Stimulated activated CD8-positive, alpha-beta memory T cell treated with anti-CD3 and anti-CD28 coated beads, Interleukin-15, amount 100 ng/mL, for 1 hour (primary cell): ENCODE measurements at places on chromosomes 1 and 21.

DNA sequence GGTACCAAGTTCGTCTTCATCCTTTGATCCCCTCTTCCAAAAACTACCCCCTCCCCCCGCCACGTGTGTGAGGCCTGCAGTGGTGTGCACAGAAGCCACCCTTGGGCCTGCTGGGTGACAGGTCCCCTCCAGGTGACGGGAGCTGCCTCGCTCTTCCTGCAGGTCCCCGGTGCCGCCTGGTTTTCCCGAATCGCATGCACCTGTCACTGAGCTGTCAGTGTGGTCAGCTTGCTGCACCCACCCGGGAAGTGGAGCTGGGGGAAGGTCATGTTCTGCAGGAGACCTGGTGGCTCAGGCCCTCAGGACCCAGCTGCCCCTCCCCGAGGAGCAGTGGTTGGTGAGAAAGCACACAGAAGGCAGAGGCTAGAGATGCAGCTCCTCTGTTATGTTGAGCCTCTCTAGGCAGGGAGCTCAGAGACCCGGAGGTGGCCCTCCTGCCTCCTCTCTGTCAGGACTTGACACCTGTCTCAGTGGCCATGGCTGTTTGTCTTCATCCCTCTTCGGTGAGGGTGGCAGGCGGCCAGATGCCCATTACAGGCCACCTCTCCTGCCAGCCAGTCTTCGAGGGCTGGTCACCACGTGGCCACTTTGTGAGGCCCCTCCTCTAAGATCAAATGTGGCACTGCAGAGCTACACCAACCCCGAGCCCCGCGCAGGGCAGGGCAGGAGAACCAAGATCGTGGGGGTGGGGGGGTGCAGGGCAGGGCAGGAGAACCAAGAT is 60.9 kb downstream of the SKI start:
- DNase-seq: no peak

GRCh38 chr21:40011371-40011770 is 144.1 kb downstream of the PCP4 start:
- no peak for DNase-seq

DNA sequence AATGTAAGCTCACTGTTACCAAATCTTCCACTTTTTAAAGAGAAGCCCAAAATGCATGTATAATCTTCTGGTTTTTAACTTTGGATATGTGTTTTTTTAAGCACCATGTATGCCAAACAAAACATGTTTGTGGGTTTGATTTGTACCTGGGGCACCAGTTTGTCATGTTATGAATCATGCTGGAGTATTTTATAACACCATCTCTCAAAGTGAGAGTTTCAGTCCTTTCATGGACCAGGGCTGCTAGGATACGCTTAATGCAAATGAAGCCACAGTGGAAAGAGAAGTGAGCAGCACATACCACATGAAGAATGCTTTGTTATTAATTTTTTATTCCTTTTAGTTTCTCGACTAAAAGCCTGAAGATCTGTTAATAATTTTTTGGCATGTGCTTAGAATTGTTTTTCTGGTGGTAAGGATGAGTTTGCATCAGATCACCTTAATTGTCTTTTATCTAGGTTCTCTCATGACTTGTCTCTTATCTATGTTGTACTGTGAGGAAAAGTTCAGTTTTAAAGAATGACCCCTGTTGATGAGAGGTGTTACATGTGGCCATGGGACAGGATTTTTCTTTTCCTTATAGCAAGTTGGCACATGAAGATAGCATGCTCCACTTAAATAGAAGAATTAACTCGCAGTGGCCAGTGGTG is 2.0 kb upstream of the RABGAP1L start:
- DNase-seq: no peak

GRCh38 chr1:168455764-168456163 is 88.0 kb downstream of the XCL2 start:
- DNase-seq: no peak

DNA sequence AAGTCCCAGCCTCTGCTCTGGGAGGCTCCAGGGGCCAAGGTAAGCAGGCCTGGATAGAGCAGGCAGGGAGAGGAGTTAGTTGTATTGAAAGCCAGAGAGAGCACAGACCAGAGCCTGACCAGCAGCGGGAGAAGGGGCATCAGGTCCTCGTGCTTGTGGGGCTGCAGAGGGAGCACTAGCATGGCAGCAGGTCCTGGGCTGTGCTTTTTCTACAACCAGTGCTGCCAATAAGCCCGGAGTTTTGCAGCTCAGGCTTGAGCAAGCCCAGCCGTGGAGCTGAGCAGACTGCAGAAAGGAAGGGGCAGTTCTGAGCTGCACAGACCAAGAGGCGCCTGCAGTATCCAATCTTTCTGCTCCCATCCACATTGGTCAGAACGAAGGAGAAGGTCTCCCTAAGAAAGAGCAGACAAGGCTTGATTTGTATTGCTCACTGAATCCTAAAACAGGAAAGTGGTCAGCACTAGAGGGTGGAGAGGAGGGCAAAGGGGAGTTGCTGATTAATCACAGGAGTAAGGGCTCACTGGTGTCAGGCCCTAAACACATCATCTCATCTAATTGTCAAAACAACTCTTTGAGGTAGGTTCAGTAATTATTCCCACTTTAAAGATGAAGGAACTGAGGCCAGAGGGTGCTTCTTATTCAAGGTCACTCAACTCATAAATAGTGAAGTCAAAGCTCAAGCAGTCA is 2.7 kb downstream of the DENND2D start:
- peak; percentile 65 for DNase-seq

DNA sequence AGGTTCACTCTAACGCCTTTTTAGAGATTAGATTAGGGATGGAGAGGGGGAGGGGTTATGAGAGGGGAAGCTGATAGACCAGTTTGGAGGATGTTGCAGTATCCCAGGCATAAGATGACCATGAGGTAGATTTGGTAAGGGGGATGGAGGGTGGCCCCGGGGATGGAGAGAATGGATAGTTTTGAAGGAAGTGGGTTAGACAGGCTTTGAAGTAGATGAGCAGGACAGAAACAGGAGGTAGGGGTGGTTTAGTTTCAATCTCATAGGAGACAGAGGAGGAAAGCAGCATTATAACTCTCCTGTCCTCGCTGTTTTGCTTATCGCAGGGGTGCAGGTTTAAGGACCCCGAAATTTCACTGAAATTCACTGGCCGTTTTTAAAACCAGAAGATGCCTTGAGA is 11.8 kb downstream of the UBIAD1 start:
- no peak for DNase-seq

DNA sequence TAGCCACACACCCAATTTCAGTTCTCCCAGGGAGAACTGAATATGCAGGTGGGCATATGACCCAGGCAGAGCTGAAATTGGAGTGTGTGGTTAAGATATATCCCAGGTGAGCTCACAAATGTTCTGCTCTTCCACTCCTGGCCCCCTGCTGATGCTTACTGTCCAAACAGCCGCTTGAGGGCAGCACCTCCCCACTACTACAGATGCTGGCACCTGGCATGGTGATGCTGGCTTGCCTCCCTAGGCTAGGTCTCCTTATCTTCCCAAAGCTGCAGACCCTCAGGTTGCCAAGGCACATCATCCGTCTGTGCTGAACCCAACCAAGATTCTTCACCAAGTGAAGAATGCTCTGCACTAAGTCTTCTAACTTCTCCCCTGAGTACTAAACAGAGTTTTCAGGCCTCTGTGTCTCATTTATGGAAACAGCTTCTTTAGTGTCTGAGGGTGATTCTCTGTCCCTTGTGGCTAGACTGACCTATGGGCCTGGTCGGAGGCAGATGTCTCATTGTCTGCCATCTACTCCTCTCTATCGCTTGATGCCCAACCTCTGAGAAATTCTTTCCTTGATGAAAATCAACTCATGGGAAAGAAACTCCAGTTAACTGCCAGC is 27.2 kb downstream of the XCL1 start:
- peak; percentile 37 for DNase-seq

GRCh38 chr1:246579818-246580217 is 13.6 kb downstream of the CNST start:
- DNase-seq: no peak

GRCh38 chr1:27481994-27482620 is 7.9 kb downstream of the WASF2 start:
- DNase-seq: no peak

DNA sequence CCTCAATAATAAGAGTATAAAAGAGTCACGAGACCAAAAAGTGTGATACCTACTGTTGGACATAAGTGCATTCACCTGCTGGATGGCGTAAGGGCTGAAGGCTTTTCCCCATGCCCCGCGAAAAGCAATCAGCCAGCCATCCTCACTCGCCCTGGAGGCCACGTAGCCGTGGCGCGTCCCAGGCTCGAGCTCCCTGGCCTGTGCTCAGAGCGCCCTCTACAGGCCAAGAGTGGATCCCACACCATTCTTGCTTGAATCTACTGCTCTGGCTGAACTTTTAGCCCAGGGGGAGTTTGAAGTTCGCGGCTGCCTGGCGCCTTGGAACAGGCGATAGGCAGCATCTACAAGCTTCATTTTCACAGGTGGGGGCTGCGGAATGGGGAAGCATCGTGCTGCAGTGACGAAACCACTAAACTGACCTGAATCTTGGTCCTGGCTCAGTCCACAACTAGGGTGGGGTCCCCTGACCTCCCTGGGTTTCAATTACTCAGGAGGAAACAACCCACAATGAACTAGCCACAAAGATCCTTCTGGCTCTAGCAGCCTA is 70.3 kb upstream of the SERBP1 start:
- DNase-seq: peak; percentile 74

DNA sequence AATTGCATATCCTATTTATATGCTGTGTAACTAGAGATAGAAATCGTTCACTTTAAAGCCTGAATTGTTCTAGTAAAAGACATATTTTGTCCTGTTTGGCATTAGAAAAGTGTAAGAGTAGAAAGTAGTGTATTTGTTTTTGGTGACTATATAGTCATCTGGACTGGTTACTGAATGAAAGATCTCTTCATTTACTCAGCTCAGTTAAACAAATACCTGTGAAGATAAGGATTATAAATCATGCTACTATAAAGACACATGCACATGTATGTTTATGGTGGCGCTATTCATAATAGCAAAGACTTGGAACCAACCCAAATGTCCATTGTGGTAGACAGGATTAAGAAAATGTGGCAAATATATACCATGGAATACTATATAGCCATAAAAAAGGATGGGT is 125.1 kb downstream of the PLA2G4A start:
- DNase-seq: no peak

DNA sequence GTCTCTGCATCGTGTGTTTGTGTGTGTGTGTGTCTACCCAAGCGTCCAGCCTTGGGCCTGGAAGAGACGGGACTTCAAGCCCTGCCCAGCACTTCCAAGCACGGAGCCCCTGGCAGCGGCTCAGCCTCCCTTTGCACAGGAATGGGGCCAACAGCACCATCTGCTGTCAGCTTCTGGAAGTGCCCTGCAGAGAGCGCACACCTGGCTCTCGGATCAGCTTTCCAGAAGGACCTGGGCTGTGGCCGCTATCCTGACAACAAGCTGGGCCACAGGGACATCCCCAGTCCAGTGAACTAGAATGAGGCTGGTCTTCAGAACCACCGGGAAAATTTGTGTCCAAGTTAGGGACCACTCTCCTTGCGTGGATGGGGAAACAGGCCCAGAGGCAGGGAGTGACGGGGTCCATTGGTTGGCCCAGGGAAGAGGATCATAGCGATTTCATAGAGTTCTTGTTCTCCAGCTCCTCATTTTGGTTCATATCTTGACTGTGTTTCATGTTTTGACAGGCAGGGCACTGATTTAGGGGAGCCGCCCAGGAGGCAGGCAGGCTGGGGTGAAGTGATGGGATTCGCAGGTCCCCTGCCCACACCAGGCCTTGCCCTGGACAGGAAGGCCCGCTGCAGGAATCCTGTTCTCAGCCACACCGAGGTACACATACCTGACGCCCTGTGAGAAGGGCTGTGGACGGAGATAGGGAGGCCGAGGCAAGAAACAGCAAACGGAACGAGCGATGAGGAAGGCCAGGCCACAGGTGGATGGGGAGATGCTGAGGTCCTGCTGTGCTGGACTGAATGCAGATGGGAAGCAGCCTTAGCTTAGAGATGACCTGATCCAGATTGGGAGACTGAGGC is 38.4 kb downstream of the TAS1R2 start:
- DNase-seq: peak; percentile 13

GRCh38 chr1:1427820-1428148 is 6.7 kb upstream of the ANKRD65 start:
- DNase-seq: no peak

- DNase-seq: no peak
These were observed 11.5 kb downstream of the SLC45A1 start for GRCh38 chr1:8329439-8329838.

- DNase-seq: no peak
These were observed at the start of gene CDA for GRCh38 chr1:20588634-20589225. Gene CDA, plus strand, starts transcription at chr1:20589097. Its CDS starts 33 bp downstream, at chr1:20589130.

DNA sequence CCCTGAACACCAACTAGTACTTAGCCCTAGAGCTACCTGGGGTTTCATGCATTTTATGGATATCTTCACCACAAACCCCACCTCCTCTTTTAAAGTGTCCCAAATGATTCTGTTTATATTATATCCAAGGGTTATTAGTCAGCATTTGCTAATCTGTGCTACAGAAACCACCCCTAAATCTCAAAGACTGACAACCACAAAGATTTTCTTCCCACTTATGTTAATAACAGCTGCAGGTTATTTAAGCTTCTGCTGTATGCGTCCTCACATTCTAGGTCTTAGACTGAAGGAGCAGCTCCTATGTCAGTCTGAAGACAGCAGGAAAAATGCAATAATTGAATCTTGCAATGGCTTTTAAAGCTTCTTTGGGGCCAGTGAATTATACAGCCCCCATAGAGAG is 11.2 kb upstream of the PHC2 start:
- no peak for DNase-seq

GRCh38 chr1:114959423-114959822 is 70.2 kb upstream of the TSHB start:
- DNase-seq: no peak

- DNase-seq: no peak
These were observed 1.9 kb upstream of the FOXJ3 start for GRCh38 chr1:42336978-42337377.

GRCh38 chr1:89610457-89611011 is 22.4 kb upstream of the LRRC8C start:
- DNase-seq: no peak

DNA sequence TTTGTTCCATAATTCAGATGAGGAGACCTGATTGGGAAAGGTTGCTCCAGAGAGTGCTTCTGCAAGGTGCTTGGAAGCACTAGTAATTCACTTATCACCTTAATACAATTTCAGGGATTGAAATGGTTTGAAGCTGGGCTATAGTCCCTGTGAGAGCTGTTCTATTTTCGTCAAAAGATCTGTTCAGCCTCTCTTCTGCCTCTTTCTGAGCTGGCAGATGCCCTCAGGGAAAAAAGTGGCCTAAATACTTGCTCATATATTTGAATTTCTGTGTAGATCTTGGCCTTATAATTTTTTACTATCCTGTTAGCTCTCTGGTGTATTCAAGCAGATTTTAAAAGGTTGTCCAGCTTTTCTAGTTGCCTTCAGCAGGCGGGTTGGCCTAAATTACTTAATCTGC is 22.3 kb downstream of the C1orf146 start:
- DNase-seq: no peak
